ENCODE measurements at places on chromosomes 16 and 17.

GRCh38 chr17:12386225-12386624, 279.5 kb upstream of the MYOCD start:
- DNase-seq: no peak

DNA sequence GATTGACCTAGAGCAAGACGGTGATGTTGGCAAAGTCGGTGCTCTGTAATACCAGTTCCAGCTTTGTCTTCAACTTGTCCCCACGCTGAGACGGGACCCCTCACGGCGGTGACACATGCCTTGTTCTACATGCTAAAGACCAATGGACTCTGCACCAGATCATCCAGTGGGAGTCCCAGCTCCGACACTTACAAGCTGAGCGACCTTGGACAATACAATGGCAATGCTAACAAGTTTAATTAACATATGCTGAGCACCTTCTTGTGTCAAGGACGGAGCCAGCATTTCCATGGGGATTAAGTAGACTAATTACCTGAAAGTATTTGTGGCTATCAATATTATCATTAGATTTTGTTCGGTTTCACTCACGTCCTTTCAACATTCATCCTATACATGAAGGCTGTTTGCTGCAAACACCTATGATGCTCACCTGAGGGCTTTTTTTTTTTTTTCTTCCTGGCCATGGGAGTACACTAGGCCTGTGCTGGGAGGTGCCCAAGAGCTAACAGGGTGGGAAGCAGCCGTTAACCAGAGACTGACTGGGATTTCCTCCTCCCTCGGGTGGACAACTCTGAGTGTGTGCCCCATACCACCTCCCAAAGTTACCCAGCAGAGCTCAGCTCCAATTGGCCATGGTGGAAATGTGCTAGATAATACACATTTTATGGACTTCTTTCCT, 308.6 kb upstream of the ZFHX3 start:
- DNase-seq: no peak

- DNase-seq: peak; percentile 51
Observed at GRCh38 chr17:8857919-8858318, 9.6 kb downstream of the PIK3R6 start.

DNA sequence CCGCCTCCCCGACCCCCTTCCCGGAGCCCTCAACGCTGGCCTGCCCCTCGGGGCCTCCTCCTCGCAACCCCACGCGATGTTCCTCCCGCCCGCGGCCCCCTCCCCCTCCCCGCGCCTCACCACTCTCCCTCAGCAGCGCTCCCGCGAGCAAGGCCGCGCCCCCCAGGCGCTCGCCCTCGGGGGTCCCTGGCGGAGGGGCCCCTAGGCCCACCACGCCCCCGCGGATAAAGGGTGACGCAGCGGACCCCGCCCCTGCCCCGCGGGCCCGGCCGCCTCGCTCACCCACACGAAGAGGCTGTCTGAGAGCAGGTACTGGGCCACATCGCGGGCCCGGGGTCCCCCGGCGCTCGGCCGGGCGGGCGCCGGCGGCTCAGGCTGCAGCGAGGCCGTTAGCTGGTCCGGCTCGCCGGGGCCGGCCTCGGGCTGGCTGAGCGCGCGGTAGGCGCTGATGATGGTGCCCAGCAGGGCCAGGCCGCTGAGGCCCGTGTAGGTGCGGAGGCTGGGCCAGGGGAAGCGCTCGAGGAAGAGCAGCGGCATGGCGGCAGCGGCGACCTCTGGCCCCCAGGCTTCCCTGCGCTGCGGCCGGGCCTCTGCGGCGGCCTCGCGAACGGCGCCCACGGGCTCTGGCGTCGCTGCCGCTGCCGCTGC, 430 bp downstream of the AMFR start:
- DNase-seq: peak; percentile 49

DNA sequence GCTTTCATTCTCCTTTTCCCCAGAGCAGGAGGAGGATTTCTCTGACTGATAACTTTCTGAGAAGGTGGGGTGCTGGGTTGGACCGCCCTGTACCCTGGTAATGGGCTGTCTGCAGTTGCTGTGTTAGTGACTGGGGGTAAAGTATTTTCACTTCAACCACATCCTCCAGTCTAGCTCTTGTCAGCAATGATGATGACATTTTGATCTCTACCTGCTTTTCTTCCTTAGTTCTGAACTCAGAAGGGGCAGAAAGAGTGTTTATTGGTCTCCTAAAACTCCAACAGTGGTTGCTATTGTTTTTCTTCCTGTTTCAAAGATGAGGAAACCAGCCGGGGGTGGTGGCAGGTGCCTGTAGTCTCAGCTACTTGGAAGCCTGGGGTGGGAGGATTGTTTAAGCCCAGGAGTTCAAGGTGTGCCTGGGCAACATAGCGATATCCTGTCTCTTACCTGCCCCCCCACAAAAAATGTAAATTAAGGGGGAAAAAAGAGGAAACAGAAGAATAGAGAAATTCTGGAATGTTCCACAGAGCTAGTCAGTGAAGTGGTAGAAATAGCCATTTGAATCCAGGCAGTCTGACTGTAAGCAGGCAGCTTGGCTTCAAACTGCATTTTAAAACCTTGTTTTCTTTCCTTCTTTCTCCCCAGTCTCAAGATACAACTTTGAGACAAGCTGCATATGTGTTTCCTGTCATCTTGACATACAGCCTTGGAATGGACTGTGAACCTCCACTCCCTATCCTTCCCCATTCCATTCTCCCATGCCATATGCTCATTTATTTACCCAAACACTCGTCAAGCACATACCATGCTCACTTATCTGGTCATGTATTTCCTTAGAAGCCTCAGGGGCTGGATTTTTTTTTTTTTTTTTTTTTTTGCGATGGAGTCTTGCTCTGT, 3.3 kb upstream of the N4BP1 start:
- peak; percentile 64 for DNase-seq

DNA sequence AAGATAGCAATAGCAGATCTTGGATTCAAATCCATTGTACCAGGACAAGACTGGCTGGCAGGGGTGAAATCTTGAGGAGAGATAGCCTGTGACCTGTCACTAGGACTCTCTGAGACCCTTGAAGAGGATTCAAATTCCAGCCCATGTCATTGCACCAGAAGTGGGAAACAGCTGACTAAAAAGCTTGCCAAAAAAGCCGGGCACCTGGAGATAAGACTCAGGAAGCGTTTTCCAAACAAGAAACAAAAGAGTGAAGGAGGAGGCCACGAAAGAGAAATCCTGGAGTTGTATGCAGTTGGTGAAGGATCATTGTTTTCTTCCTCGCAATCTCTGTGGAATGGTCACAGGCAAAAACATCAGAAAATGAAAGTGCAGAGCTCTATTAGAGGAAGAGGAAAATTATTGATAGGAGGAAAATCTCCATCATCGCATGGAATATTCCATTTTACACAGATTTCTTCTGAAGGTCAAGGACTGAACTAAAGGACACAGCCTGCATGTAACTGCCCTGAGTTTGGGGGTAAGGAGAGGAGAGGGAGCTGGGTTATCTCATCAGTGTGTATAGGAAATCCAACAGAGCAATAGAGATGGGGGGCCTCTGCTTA, 9.0 kb upstream of the WSB1 start:
- no peak for DNase-seq

DNA sequence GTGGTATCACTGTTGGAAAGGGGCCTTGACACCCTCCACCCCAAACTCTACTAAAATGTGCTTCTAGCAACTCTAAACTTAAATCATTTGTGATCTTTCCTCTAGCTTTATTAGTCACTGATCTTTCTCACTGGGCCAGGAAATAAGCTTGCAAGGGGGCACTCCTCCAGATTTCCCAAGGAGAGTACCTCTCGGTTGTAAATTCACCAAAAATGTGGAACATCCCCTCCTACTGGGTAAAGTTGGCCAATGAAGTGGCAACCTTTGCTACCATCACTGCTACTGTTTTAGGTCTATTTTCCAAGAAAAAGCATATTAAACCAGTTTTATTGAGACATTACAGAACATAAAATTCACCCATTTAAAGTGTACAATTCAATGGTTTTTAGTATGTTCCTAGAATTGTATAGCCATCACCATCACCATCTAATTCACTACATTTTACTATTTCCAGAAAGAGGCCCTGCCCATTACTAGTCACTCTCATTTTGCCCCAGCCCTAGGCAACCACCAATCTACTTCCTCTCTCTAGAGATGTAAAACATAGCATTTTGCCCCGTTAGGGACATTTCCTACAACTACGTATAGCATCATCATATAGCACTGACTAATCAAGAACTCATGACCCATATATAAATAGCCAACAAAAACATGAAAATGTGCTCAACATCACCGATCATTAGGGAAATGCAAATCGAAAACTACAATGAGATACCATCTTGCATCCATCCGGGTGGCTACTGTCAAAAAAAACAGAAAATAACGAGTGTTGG, 44.6 kb upstream of the ADCY9 start:
- DNase-seq: no peak

DNA sequence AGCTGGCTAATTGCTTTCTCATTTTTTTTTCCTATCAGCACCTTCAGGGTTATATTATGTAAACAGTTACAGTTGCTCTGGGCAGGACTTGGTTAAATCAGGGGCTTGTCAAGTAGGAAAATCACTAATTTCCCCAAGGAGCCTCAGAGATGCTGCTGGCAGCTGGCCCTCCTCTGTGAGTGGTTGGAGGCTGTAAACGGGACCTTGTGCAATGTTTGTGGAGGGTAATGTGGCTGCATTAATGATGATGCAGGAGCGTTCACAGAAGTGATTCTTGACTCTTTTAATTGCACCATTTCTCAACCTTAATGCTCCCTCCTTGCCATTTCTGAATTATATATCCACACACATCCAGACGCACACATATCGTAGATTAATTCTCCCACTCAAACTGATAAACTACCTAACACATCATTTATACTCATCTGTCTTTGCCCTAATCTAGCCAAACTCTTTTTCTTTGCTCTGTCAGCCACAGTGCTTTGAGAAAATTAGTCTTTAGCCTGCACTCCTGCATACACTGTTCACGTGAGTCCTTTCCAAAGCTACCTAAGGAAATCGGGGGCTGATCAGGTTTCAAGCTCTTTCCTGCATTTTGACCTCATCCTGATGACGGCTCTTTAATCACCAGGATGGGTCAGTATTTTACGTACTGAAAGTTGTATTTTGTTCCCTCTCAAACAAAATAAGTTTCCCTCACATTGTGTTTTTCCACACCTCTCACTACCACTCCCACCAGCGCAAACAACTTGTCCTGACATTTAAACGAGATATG, 154.4 kb upstream of the PIRT start:
- DNase-seq: no peak

DNA sequence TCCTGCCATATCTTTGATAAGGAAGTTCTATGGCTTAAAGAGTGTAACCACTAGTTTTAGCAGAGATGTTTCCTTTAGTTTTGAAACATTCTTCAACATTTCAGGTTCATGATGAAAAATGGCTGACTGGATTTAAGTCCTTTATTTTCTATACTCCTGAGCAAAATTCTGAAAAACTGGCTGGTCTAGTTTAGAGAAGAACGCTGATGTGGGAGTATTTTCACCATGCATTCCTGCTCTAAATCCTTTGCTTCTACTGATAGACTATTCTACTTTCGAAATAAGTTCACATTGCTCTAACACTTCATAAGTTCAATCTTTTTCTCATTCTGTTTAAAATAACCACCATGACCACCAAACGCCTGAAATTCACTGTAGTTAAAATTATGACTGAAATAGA, 281.9 kb downstream of the FTO start:
- no peak for DNase-seq

GRCh38 chr16:50038756-50039529, 13.9 kb downstream of the CNEP1R1 start:
- DNase-seq: no peak

DNA sequence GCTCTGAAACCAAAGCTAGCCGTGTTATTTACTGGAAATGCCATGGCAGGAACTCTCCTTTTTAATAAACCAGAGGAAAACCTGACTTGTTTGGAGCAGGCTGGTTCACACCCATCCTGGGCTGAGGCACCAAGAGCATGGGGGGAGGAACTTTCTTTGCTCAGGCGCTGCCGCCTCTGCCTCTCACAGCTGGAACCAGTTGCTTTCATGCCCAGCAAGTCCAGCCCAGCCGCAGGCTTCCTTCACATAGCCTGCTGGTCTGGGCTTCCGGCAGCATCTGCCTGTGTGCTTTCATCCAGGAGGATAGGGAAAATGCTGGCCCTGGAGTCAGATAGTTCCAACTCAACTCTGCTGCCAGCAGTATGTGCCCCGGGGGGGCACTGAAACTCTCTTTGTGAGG, 88.1 kb upstream of the ASIC2 start:
- DNase-seq: no peak

DNA sequence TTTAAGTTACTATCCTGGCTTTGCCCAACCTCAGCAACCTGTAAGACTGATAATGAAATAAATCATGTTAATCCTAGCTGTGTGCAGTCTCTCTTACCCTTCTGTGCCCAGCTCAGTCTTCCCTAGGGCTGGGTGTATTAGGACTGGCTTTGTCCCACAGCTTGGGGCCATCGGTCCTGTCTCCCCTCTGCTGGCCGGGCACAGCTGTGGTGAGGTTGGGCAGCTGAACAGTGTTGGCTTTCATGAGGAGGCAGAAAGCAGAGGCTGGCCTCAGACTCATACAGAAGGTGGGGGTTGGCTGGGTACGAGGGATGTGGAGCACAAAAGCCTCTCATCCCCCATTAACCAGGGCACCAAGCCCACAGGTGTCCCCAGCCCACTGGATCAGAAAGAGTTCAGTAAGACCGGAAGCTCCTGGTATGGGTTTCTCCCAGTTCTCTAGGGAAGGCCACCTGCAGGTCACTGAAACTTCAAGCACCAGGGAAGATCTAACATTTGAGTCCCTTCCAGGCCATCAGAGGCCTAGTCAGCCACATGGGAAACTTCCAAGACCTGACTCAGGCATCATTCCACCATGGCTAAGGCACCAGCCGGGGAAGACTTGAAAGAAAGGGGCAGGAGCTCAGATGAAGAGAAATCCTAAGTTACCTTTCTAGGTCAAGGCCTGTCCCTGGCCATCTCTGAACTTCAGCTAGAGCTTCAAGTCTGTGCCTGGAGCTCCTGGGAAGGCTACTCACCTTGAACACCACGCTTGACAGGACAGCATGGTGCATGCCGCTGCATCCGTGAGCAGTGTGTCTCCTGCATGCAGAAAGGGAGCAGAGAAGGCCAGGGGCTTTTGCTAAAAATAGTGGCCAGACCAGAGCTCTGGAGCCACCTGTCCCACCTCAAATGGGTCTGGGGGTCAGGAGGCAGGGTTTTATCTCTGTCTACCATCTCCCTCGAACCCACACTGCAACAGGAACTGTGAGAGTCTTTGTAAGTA, 8.8 kb downstream of the CNP start:
- no peak for DNase-seq

DNA sequence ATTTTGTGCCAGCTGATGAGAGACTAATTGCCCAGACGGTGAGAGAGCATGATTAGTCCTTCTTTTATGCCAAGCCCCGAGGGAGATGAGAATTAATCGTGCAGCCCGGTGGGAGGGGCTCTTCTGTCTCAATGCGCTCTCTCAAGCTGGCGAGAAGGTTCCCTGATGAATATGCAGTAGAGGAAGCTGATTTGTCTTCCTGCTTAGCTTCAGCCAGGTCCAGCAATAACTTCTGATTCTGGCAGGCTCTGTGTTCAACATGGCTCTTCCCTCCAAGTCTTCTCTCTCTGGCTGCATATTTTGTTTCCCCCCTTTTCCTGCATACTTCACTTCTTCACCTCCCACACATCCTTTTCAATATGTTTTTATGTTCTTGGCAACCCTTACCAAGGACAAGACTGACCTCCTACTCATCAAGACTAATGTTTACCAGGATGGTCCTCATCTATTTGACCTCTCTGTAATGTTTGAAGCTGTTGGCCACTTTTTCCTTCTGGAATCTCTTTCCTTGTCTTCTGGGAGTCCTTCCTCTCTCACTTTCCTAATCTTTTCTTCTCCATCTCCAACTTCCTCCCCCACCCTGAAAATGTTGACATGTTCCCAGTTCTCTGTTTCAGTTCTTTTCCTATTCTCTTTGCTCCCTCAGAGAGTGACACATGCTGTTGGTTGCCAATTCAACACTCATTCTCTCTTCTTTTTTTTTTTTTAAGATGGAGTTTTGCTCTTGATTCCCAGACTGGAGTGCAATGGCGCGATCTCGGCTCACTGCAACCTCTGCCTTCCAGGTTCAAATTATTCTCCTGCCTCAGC, 33.1 kb downstream of the ARL4D start:
- DNase-seq: no peak

Data from stimulated activated CD4-positive, alpha-beta T cell treated with anti-CD3 and anti-CD28 coated beads, Interleukin-15, amount 100 ng/mL, for 24 hours (primary cell).